M059J (cell line): ENCODE measurements at places on chromosomes 5 and 9.

DNA sequence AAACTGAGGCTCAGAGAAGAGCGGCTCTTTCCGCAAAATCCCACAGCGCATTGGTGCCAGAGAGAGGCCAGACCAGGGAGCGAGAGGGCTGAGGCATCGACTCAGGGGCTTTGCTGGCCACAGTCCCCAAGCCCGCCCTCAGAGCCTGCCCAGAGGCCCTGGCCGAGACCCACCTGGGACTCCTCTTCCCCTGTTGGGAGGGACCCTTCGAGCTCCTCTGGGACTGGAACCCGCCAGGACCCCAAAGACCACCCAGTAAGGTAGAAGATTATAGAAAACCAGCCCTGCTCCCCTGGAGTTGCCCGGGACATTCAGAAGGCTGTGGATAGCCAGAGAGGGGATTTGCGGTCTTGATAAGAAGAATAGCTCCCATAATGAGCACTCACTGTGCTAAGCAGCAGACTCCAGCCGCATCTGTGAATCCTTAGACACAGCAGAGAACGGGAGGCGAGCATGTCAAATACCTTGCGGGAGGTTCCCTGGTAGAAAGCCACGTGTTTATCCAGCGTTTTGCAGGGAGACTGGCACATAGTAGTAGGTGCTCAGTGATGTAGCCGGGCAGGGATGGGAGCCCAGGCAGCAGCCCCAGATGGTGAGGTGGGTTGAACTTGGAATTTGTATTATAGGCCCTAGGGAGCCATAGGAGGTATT lies 651 bp upstream of the AK1 start:
- no peak for DNase-seq

DNA sequence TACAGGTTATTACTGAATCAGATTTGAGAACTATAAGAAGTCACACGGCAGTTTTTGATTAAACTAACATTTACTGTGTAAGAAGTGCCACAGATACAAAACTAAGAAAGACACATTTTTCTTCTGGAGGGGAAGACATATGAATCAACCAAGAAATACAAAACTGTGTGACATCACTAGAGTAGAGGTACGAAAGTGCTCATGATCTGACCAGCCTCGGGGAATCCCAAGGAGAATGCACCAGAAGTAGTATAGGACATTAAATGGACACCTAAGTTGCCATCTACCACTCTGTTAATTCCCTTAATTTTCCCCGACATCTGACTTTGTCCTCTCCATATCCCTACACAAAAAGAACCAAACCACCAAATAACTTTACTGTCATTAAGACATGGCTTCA lies 5.3 kb upstream of the IFNK start:
- DNase-seq: no peak

GRCh38 chr5:89110916-89111646 lies 228.1 kb upstream of the MEF2C start:
- DNase-seq: peak; percentile 40

- DNase-seq: no peak
Observed at GRCh38 chr5:177973066-177973635, 22.9 kb downstream of the PROP1 start.

DNA sequence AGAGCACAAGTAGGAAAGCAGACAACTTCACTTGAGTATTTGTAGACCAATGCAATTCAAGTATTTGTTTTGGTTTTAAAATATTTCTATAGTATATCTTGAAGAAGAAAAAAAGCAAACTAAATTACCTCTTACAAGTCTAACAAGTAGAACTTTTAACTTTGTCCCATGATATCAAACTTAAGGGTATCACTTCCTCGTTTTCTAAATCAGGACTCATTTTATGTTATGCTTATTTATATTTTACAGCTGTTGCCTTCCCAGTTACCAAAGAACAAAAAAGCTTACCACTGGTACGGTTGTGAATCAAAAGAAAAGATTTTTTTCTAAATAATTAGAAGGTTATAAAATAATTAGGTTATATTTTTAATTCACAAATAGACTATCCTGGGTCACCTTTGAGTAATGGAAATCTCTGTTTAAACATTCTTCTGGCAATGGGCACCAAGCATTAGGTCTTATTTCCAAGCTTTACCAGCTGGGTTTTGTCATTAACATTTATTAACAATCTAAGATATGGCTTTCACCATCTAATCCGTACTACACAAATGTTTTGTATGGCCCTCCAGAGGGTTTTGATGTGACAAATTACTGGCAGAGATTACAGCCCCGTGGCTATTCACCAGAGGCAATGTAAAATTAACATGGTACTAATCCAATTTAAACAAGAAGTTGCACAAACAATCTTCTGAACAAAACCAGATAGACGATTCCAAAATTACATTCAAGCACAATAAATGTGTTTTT lies 63.6 kb downstream of the CEP120 start:
- no peak for DNase-seq

- DNase-seq: no peak
Observed at GRCh38 chr9:132983491-132984201, 5.2 kb downstream of the GFI1B start.

DNA sequence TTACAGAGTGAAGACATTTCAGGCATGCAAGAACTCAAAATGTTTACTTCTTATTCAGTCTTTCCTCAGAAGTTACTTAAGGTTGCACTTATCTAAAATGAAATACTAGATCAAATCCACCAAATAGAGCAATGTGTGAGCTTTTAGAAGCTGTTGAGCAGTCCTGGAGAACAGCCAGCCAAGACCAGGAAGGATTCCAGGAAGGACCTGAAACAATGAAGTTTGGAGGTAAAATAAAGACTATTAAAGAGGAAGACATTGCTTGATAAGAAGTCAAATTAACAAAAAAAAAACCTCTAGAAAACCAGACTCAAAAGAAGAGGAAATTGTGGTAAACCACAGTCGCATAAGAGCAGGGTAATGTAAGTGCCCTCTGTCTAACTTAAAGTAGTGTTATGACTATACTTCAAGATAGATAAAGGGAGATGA lies 156.2 kb upstream of the S1PR3 start:
- DNase-seq: peak; percentile 88

- no peak for DNase-seq
Observed at GRCh38 chr5:160251406-160252155, 22.3 kb downstream of the FABP6 start.
